ENCODE measurements at places on chromosomes 2 and 18.

DNA sequence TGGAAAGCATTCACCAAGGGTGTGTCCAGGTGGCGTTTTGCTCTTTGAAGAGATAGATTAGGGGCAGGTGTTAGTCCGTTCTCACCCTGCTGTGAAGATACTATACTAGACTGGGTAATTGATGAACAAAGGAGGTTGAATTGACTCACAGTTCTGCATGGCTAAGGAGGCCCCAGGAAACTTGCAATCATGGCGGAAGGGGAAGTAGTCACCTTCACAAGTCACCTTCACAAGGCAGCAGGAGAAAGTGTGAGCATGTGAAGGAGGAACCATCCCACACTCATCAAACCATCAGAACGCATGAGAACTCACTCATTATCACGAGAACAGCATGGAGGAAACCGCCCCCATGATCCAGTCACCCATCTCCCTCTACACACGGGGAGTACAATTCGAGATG lies 135.7 kb upstream of the NFATC1 start:
- no peak for ATAC-seq

GRCh38 chr18:39425172-39425850 lies 1859.7 kb upstream of the CELF4 start:
- no peak for ATAC-seq

DNA sequence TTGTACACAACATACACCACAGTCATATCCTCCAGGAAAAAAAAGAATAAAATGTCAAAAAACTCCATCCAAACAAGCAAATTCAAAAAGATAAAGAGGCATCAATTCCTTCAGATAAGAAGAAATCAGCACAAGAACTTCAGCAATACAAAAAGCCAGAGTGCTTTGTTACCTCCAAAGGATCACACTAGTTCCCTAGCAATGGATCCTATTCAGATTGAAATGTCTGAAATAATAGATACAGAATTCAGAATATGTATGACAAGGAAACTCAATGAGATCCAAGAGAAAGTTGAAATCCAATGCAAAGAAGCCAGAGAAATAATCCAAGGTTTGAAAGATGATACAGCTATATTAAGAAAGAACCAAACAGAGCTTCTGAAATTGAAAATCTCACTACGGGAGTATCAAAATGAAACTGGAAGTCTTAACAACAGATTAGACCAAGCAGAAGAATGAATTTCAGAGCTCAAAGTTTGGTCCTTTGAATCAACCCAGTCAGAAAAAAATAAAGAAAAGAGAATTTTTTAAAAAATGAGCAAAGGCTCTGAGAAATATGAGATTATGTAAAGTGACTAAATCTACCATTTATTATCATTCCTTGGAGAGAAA lies 80.6 kb downstream of the TRABD2A start:
- ATAC-seq = no peak

- ATAC-seq = no peak
Observed at GRCh38 chr18:27808683-27809082, 368.2 kb downstream of the CDH2 start.

DNA sequence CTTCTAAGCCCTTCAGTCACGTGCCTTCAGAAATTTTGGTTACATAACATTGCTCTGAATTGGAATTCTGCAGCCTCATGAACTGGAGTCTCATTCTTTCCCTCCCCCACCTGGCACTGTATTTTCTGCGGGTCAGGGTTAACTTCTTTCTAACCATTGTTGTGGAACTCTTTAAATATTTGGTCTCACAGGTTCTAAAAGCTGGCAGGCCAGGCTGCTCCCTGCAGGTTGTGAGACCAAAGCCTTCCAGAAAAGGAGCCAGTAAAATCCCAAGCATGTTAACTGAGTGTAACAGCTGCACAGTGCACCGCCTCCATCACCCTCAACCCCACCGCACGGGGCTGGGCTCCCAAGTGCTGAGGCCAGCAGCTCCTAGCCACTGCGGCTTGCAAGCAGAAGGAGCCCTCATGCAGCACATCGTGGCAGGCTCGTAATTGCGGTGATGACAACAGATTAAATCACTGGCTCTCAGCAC lies 174.1 kb upstream of the ALPP start:
- ATAC-seq = no peak
